ENCODE measurements at places on chromosomes 2 and 18.

- DNase-seq: no peak
These were observed 337.2 kb upstream of the SALL3 start for GRCh38 chr18:78642296-78642951.

- no peak for DNase-seq
These were observed at the start of gene LGALSL for GRCh38 chr2:64453770-64454385. LGALSL (plus strand) TSS chr2:64454162; CDS start chr2:64454546, 384 bp downstream.

DNA sequence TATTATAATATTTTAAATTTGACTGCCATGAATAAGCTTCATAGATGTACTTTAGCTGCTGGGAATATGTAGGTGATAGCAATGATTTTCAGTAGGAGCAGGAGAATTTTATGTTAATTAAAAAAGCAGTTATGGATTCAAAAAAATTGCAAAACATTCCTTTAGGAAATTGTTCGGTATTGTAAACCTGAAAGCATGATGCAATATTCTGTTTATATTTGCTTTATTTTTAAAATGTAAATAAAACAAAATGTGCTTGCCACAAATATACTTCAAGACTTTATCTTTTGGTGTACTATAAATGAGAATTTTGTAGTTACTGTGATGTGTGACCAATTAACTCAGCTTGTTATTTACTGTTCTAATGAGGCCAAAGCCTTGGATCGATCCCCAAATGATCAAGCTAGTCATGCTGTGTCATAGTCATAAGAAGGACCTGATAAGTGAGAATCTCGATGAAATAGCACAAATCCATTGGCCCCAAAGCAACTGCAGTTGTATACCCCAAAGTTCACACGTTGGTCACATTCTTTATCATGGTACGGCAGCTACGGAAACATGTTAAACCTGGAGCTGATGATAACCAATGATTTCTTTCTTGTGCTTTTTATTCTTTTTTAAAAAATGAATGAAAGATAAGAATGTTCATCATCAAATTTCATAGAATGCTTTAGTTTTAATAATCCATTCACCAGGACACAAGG lies 23.6 kb upstream of the ATIC start:
- DNase-seq: no peak

GRCh38 chr2:27903649-27904404 lies 13.3 kb downstream of the BABAM2 start:
- DNase-seq: no peak

GRCh38 chr2:9341337-9341887 lies 81.9 kb downstream of the ITGB1BP1 start:
- DNase-seq: no peak

- no peak for DNase-seq
These were observed 1495.8 kb upstream of the TMEFF2 start for GRCh38 chr2:193690572-193690971.

DNA sequence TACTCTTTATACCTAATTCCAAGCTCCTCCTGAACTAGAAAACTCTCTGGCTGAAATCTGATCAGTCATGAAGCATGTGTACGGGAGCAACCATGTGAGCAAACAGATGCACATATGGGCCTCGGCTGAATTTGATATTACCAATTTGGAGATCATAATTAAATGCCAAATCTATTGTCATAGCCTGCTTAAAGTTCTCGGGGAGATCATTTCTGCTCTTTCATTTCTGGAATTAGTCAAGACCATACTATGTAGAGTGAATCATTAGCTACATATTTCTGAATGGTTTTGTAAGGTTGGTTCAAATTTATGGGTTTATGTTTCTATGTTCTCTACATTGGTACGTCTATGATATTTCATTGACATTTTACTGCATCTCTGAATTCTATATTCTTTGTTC lies 205.5 kb downstream of the UBE2E3 start:
- DNase-seq: no peak

GRCh38 chr18:21141668-21142422 lies 30.2 kb upstream of the ROCK1 start:
- DNase-seq: no peak

DNA sequence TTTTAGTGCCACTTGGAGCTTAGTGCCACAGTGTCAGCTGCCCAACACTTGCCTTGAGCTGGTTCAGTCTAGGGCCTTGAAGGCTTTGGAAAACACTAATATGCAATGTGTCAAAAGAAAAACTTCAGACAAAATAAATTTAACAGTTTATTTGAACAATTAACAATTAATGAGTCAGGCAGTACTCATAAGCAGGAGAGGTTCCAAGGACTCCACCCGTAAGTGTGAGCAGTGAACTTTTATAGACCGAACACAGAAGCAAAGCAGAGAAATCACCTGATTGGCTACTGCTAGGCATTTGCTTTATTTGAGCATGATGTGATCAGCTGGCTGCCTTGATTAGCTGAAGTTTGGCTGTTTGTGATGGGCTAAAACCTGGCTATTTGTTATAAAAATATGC lies 49.5 kb upstream of the TBC1D8 start:
- DNase-seq: no peak

DNA sequence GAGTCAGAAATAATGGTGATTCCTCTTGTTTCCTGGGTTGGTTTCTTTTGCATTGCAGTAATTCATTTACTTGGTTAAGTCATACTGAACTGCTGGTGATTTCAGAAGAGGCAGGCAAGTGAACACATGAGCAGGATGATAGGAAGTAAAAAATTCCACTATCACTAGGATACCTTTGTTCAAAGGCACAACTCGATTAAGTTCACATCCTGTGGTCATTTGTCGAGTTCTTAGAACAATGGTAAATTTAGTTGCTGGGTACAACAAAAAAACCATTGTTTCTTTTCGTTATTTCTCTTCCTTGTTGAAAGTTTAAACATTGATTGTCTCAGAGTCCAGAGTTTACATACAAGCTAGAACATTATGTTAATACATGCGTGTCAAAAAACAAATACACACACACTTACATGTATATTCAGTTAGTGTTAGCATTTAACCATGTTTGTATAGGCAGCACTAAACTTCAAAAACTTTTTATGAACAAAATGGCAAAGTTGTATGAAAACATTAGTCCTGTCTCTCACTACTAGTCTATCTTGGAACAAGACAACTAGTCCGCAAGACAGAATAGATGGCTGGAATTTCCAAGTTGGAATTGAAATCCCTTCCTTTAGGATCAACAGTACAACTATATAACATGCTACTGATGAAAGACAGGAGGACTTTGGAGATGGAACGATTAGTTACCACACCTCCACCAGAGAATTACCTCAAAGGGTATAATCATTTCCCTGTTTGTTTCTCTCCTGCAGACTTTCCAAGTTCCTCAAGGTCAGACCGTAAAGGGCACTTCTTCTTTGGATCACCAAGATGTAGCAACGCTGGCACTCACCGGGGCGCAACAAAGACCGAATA lies 26.2 kb downstream of the STK39 start:
- DNase-seq: no peak

- peak; percentile 41 for DNase-seq
These were observed 37.5 kb upstream of the NEB start for GRCh38 chr2:151771599-151772358.

GRCh38 chr18:68757126-68757525 lies 40.8 kb upstream of the CCDC102B start:
- no peak for DNase-seq

- no peak for DNase-seq
These were observed 32.3 kb downstream of the ST6GAL2 start for GRCh38 chr2:106853631-106854030.

DNA sequence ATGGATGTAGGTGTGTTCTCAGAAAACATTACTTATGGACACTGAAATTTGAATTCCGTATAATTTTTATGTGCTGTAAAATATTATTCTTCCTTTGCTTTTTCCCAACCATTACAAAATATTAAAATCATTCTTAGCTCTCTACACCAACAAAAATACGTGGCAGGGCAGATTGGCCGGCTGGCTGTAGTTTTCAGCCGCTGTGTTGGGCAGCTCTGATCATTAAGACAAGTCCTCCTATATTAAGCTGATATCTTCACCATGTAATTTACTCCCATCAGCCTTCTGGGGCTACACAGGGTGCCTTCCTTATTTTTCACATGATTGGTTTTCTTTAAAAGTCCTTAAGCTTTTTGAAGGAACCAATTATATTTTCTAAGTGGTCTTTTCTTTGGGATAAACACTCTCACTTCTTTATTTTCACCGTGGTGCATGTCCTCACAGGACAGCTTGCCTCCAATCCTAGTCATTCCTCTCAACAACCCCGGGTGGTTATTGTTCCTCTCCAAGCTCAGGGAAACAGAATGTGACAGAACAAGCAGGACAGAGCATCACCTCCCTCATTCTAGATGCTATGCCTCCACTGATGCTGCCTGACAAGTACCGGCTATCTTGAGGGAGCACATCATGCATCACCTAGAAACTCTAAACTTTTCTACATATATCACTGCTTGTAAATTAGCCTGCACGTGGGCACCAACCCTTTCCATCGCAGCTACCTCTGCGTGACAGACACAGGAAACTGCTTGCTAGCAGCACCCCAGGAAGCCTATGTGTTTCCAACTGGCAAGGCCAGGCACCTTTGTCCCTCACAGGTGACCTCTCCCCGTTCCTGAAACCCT lies 362.3 kb downstream of the MYCN start:
- no peak for DNase-seq

DNA sequence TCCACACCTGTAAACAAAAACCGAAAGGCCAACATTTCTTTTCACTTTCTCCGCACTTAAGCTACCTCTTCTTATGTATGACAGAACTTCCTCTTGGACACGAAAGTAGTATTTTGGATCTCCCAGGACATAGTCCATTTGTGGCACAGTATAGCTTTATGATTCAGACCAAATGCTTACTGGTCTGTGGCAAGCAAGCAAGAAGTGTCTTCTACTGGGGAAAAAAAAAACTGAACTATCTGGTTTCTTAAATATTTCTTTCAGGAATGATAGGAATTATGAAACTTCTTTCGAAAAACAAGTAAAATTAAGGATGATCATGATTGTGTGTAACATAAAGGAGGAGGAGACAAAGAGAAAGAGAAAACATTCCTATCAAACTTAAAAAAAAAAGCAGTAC lies 33.6 kb downstream of the SRBD1 start:
- DNase-seq: no peak

- no peak for DNase-seq
These were observed 70.3 kb upstream of the ACVR1C start for GRCh38 chr2:157699009-157699408.

DNA sequence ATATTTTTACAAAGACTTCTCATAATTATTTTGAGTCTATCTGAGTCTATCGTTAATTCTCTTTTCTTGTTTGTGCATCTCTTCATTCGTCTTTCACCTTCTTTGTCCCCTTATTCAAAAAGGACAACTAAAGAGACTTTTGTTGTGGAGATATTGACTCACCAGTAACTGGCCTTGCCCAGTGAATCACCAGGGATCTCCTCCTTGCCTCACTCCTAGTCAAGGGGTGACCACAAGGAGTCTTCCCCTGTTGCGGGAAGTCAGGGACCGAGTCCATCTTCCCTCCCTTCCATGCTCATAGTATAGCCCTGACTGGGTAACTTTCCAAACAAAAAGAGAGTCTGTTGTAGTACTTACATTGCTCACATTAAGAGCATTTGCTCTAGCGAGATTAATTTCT lies 158.9 kb downstream of the NEB start:
- DNase-seq: no peak

GRCh38 chr2:152759290-152760072 lies 41.1 kb downstream of the ARL6IP6 start:
- no peak for DNase-seq

DNA sequence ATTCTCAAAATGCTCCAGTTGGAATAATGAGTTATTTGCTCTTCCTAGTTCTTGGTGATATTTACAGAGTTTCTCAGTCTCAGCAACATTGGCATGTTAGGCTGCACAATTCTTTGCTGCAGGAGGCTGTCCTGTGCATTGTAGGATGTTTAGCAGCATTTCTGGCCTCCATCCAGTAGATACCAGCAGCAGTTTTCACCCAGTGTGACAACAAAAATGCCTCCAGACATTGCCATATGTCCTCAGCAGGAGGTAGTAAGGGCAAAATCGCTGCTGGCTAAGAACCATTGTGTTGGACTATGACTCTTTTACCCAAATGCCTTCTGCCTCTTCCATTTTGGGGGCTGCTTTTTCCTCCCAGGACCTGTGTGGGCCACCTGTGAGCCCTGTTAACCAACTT lies 50.4 kb downstream of the PAX8 start:
- no peak for DNase-seq

DNA sequence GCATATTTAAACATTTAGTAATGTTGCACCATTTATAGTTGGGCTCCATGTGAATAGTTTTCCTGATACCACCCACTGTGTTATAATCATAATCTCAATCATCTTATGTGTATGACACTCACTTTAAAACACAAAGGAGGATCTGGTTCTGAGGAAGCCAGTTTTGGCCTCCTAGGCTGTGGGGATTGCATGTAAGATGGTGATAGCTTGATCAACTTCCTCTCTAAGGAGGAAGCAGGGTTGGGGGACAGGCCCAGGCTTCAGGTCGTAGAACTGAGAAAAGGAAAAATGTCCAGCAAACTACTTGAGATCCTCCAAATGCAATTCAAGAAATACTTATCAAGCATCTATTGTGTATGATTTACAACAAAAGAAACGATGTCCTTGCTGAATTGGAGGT lies 4.9 kb upstream of the PPM1B start:
- no peak for DNase-seq

- no peak for DNase-seq
These were observed 89.8 kb downstream of the PKP4 start for GRCh38 chr2:158546412-158547144.

GRCh38 chr2:88450186-88450585 lies 2.3 kb downstream of the FOXI3 start:
- no peak for DNase-seq

DNA sequence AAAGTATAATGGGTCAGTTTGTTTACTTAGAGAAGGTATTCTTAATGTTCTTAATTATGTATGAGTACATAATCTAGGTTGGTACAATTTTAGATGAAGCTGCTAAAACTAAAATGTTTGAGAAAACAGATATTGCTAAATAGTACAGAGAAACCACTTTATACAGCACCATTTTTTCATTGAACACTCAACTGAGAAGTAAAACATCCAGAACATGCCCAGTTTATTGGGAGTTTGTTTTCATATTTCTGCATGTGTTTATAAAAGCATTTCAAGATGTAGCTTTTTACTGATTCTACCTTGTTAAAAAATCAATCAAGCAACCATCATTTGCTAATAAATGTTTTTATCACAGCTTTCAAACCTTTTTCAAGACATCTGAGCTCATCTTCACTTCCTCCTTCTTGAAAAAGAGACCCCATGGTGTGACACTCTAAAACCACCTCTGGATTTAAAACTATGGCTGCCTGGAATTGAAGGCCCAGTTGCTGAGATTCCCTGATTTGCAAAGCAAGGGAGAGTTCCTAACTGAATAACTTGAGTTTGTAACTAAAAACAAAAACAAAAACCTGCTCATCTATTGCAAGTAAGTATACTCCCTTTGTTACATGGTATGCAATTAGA lies 585.9 kb downstream of the ZEB2 start:
- DNase-seq: no peak

- no peak for DNase-seq
These were observed 677 bp upstream of the MC2R start for GRCh38 chr18:13915995-13916431.

DNA sequence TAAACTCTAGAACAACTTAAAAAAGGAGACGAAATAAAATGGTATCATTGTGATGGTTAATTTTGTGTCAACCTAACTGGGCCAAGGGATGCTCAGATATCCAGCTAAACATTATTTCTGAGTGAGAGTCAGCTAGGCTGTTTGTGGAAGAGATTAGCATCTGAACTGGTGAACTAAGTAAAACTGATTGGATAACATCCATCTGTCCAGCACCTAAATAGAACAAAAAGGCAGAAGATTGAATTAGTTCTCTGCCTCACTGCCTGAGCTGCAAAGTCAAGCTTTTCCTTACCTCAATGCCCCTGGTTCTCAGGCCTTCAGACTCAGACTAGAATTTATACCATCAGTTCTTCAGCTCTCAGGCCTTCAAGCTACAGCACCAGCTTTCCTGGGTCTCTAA lies 30.0 kb downstream of the PPP3R1 start:
- DNase-seq: no peak

Data from HFF-Myc (cell line).